ENCODE measurements at places on chromosomes 5 and 9.

- DNase-seq, result no peak
Observed at GRCh38 chr9:110076894-110077725, 130.8 kb downstream of the C9orf152 start.

- DNase-seq, result no peak
Observed at GRCh38 chr5:61525512-61526206, 193.6 kb downstream of the ZSWIM6 start.

GRCh38 chr5:157004893-157005551, 42.0 kb upstream of the TIMD4 start:
- no peak for DNase-seq

DNA sequence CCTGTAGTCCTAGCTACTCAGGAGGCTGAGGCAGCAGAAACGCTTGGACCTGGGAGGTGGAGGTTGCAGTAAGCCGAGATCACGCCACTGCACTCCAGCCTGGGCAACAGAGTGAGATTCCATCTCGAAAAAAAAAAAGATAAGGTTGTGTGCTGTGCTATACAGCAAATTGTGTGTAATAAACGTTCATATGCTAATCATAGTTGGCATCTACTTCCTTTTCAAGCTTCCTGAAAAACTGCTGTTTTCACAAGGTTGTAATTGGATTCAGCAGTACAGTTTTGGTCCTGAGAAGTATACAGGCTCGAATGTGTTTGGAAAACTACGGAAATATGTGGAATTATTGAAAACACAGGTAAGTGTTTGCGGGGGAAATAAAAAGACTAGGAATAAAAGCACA, 25.5 kb downstream of the OTULINL start:
- DNase-seq, result no peak

- DNase-seq, result no peak
Observed at GRCh38 chr5:27875148-27875547, 836.8 kb upstream of the CDH9 start.

- no peak for DNase-seq
Observed at GRCh38 chr9:21443849-21444625, 3.8 kb downstream of the IFNA1 start.

DNA sequence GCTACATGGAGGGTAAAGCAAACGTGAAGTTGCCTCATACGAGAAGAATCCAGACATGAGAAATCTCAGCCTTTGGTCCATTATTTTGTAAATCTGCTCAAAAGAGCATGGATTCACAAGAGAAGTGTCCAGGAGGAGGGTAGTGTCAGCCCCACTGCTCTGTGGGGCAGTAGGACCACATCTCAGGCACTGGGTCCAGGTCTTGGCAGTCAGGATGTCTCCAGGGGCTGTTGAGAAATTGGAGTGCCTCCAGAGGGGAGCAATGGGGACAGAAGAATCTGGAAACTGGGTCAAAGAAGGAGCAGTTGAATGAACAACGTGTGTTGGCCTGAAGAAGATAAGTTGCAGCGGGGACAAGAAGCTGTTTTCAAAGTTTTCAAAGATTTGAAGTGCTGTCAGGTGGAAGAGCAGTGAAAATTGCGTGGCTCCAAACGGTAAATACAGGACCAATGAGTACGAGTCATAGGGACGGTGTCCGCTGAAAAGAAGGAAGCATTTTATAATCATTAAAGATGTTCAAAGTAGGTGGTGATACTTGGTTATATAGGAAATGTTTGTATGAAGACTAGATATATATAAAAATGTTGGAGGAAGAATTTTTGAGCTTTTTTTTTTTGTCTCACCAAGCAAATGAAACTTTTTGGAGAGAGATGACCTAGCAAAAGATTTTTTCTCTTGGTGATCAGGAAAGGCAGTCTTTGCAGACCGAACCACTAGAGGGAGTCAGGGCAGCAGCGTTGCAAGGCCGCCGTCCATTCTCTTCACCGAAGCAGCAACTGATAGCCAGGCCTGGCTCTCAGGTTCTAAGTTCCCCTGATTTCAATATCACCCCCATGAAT, 57.1 kb upstream of the ZBED3 start:
- DNase-seq, result no peak

All from esophagus squamous epithelium (tissue), 5 donors.